ENCODE measurements at places on chromosomes 13 and 19. TPM values are rescaled to one million over a fixed set of nuclear protein-coding genes. Genes with fewer than 3 reads are reported as not detected.

GRCh38 chr13:76656500-76656899 is 229.7 kb downstream of the KCTD12 start:
- DNase-seq = no peak

DNA sequence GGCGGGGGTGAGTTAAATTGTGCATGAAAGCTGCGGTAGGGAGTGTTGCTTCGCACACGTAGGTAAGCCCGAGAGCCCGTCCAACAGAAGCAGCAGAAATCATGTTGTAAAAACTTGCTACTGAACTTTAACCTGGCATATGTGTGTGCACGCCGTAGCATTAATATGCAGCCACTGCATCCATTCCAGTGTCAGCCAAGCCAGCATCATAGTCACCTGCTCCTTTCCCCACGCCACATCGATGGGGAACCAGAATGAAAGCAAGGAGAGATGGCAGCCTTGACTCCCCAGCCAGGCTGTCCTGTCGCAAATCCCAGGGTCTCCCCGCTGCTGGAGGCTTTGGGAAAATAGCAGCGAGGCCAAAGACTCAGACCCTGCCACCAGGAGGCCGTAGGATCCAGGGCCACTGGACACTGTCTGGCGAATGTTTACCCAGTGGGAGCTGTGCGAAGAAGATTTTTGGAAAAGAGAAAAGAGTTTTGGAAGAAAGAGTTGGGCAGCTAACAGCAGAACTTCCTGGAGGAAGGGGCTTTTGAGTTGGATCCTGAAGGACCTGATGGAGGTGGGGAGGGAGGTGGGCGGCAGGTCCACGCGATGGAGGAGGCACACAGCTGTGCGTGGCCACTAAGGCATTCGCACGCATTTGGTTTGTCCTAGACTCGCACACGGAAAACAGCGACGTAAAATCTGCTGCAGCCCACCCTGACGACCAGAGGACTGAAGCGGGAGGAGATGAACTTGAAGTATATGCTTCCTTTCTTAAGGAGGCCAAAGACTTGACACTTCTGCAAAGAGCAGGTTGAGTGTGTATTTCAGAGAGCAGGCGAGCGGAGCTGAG is 48.7 kb upstream of the RANBP3 start:
- no peak for DNase-seq

GRCh38 chr13:80598189-80598588 is 257.3 kb upstream of the SPRY2 start:
- no peak for DNase-seq

Gene NPAS1
- total RNA-seq = 0.20 TPM

Gene FCAR
- total RNA-seq = not detected

All from hepatocyte (in vitro differentiated cells).